Osteocyte (in vitro differentiated cells): ENCODE measurements at places on chromosomes 5 and 9.

DNA sequence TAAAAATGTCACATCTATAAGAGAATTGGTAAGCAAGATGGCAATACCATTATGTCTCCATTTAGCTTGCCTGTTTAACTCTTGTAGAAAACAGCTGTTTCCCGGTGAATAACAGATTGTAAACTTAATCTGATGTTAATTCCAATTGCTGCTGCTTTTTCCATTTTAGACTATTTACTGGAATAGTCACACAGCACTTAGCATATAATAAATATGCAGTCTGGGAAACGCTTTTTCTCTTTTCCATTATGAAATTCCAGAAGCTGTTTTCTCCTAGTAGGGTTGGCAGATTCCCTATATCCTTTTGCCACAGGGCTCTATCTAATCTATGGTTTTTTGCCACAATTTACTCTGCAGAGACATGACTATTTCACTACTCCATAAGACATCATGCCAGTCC is 148.0 kb downstream of the CEMIP2 start:
- no peak for DNase-seq

DNA sequence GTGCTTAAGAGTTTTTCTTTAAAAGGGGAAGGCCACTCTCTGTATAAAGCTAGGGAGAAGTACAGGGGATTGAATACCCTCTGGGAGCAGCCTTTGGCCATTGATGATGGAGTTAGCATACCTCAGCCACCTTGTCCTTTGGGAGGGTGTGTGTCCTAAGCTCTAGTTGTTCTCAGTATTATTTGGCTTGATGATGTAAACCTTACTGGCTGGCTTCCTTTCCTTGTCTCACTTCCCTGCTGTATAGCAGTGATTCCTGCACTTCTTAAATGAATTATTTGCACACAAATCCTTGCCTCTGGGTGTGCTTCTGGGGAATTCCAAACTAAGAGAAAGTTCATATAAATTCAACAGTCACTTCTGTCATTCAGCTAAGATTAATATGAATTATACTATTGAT is 234.9 kb upstream of the RIOK2 start:
- no peak for DNase-seq

DNA sequence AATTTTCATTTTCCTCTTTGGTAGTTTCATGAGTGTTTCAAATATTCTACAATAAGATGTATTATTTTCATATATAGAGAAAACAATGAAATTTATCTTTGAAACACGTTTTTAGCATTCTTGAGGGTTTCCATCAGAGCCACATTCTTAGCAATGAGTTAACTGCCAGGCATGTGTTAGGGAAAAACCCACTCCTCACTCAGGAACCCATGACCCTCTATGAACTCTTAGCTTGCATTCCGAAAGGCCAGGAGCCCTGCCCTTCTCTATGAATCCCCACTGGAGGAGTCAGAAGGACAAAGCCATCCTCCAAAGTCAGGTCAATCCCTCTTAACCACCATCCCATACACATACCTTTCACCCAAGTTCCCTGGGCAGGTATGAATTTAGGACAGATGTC is 57.5 kb downstream of the ADAMTS12 start:
- DNase-seq: no peak

- DNase-seq: no peak
Measured at GRCh38 chr5:167128581-167128980, 1162.9 kb upstream of the WWC1 start.

GRCh38 chr5:96339862-96340261 is 93.2 kb downstream of the PCSK1 start:
- no peak for DNase-seq

- DNase-seq: no peak
Measured at GRCh38 chr5:73395256-73395655, 53.3 kb downstream of the FOXD1 start.

DNA sequence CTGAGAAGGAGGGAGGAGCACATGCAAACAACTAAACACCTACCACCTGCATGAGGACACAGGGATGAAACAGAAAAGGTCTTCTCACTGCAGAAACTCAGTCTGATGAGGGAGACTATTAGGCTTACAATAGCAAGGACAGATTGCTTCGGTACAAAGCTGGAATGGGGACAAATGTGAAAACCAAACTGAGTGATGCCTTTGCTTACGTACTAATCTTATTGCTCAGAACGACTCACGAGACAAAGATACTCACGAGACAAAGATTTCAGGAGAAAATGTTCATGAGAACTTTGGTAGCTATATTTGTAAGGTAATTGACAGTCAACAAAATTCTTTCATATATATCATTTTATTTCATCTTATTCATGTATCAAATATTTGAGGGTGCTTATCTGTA is 71.9 kb upstream of the TAF1L start:
- no peak for DNase-seq

GRCh38 chr9:17635115-17635890 is 56.4 kb downstream of the SH3GL2 start:
- no peak for DNase-seq

DNA sequence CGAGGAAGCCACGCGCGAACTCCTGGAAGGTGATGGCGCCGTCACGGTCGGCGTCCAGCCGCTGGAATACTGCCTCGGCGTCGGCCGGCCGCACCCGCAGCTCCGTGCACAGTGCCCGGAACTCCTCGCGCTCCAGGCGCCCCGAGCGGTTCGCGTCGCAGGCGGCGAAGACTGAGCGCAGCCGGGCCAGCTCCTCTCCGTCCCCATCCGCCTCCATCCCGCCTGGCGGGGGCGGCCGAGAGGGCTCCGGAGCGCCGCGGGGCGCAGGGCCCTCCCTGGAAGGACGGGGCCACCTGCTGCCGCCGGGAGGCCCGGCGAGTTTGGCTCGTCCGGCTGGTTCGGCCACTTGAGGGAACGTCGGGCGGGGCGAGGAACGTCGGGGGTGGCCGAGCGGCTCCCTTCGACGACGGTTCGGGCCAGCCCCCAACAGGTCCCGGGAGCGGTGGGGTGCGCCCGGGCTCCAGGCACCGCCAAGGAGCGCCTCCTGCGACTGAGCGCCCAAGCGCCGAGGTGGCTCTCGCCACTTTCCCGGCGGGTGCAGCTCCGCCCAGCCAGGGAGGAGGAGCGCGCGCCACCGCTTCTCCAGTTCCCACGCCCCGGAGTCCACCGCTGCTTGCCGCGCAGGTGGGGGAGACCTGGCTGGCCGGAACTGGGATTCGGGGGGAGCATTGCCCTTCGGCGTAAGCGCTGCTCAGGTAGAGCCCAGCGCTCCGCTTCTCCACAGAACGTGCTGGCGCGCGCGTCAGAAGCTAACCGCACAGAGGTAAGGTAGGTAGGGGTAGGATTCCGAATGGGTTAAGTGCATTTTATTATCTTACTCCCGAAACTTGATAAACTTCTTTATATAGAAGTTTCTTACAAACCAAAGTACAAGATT is at the start of gene RASEF:
TSS of gene RASEF (minus strand) at position 492 of the 877 bp plus-strand sequence. CDS start at position 217, 275 bp downstream.
- DNase-seq: no peak

- no peak for DNase-seq
Measured at GRCh38 chr5:95664204-95664786, 17.7 kb downstream of the RFESD start.

DNA sequence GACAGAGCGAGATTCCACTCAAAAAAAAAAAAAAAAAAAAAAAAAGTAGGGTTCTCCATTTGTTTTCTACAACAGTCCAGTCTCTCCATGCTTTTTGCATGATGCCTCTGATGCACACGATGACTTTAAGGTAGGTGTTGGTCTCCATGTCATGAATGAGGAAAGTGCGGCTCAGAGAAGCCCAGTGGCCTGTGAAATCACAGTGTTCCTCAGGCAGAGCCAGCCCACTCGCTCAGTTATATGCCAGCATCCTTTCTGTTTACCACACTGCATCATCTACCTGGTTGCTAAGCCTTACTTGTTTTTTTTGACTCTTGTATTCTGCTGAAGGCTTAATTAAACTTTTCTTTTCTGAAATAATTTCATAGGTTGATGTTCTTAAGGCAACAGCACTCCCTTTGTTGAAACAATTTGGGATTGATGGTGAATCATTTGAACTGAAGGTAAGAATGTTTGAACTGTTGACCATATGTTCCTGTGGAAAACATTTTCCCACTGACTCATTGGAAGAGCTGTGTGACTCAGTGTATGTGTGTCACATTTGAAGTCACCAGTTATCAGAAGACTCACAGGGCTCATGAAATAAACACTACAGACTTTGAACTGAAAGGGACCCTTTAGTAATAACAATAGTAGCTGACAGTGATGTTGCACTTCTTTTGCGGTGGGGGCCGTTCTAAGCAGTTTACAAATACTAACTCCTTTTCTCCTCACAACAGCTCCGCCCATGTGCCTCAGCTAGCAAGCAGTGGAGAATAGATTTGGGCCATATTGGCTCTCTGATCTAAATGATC is 40.2 kb downstream of the RCL1 start:
- no peak for DNase-seq

- DNase-seq: no peak
Measured at GRCh38 chr5:113161806-113162205, 185.2 kb downstream of the DCP2 start.

GRCh38 chr5:76788362-76788761 is 30.5 kb upstream of the F2RL1 start:
- DNase-seq: no peak

- no peak for DNase-seq
Measured at GRCh38 chr9:130287736-130288135, 22.2 kb downstream of the HMCN2 start.

- no peak for DNase-seq
Measured at GRCh38 chr5:147857302-147858129, 21.0 kb upstream of the SCGB3A2 start.

DNA sequence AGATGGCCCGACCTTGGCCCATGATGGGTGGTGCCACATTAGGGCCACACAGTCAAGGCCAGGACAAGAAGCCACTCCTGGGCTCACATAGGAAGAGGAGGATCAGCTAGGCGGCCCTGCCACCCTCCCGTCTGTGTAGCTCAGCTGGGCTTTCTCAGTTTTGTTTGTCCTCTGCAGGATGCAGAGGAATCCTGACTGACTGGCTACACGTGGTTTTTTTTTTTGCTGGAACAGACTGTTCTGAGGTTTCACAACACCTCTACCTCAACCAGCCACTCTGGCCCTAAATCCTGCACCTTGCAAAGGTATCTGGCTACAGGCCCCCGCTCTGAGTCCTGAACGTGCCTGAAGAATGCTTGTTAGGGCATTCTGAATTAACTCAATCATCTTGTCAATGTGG is 88.3 kb upstream of the MSX2 start:
- DNase-seq: no peak

GRCh38 chr9:127972236-127972871 is 8.4 kb downstream of the EEIG1 start:
- DNase-seq: no peak

DNA sequence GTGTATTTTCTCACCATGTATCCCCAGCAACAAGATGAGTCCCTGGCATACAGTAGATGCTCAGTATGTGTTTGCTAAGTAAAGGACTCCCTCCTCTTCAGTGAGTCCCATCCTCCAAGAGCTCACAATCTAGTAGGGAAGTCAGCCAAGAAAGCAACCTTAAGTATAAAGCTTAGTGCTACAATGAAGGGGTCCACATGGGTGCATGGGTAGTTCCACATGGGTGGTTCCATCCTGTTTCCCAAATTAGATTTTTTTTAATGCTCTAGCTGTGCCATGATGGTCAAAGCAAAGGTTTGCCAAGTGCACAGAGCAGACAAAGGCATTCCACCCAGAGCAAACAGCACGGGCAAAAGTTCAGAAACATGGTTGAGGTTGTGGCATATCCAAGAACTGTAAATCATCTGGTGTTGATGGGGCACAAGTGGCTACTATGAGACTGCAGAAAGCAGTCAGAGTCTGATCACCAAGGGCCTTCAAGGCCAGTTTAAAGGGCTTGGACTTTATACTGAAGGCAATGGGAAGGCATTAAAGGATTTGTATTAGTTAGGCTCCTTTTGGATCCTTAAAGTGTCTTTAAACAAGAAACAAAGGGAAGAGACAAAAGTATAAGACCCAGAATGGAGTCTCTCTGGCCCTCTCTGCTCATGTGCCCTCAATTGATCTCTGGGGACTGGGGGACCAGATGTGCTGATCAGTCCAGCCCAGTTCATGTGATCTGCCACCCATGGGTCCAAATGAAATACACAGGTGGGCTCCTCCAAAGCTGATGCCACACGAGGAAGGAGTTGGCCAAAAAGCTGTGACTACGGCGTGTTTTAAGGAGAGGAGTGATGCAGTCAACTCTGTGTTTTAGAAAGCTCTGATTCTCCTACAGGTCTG is 9.0 kb upstream of the CPLX2 start:
- no peak for DNase-seq

- no peak for DNase-seq
Measured at GRCh38 chr5:77640589-77641396, 2.3 kb upstream of the OTP start.

DNA sequence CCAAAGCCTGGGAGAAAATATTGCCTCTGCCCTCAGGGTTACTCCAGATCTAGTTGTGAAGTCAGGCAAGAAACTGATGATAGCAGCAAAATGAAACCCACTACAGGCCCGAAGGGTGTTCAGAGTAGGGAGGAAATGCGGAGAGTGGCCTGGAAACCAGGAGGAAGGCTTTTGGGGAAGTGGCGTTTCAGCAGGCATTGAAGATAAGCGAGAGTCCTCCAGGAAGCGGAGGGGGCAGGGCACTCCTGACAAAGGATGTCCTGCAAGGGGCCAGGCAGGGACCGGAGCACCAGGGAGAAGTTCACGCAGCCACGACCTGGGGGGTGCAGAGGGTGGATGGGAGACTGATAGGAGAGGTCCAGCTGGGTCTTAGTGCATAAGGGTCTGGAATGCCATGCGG is 7.8 kb upstream of the FOXI1 start:
- no peak for DNase-seq

DNA sequence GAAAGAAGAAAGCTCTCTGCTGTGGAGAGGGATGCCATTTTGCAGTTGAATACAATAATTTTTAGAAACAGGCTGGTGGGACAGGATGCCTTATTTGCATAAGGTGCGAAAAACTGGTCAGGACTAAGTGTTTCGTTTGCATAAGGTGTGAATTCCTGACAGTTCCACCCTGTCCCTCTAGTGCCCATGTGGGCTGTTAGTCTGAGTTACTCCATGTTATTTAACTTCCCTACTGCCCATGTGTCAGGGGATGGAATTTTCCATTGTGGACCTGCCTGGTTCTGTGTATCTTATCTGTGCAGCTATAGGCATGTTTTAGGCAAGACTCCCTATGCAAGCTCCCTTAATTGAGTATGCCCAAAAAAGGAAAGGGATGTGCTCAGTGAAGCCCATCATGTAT is 35.3 kb upstream of the NFIL3 start:
- no peak for DNase-seq

DNA sequence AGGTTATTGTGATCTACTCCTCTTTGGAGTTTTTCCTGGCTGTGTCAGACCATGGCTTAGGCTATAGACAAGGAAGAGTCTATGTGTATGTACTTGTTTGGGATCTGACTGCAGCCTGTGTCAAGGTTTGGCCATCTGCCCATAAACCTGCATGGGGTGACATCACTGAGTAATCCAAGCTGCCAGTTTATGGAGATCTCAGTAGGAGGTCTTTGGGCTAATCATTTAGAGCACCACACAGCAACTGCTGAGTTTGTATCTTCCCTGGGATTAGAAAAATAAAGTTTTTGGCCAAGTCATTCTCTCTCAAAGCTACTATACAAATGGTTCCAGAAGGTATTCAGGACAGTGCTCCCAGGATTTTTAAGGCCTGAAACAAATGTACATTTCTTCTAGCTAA is 65.5 kb upstream of the HSPB3 start:
- peak; percentile 86 for DNase-seq
